D721Med (cell line): ENCODE measurements at places on chromosomes 7 and 10.

DNA sequence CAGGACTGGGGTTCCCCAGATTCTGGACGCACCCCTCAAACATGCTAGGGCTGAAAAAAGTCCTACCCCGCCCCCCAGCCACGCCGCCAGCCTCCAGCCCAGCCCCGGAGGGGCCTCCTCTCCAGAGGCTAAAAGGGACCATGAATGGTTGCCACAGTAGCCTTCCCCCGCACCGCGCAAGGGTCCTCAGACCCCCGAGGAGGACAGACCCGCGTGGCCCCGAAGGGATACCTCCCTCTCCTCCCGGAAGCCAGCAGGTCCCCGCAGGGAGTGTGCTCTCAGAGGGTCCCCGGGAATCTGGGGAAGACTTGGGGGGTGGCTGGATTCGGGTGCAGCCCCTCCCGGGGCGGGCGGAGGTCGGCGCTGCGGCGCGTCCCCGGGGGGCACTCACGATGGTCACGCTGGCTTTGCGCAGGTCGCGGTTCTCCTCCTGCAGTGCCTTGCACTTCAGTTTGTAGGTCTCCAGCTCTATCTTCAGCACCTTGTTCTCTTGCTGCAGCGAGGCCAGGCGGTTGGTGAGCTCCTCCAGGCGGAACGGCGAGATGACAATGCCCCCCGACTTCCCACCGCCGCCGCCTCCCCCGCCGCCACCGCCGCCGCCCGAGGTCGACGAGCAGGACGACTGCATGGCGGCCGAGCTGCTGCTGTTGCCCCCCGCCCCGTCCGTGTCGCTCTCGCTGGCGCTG lies 482 bp downstream of the CCDC6 start:
- no peak for DNase-seq

GRCh38 chr10:16609211-16609610 lies 87.5 kb upstream of the C1QL3 start:
- DNase-seq, result no peak

DNA sequence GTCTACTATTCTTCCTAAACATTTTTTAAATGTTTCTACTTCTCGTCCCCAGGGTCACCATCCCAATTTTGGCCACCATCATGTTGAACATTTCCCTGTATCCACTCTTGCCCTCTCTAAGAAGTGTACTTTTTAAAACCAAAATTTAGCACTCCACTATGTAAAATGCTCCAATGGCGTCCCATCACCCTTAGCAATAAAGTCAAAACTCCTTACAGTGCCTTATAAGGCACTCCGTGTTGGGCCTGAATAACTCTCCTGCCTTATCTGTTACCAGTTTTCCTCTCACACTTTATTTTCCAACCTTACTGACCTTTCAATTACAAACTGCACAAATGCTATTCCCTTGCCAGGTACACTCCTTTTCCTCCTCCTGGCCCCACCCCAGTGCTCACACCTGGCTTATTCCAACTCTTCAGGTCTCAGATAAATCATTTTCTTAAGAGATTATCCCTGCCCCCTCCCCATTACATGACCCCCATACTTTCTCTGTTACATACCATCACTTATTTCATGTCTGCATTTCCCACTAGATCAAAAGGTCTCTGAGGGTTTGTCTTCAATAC lies 1.3 kb downstream of the TMEM168 start:
- DNase-seq, result no peak

GRCh38 chr7:78562191-78562590 lies 763.6 kb downstream of the PHTF2 start:
- no peak for DNase-seq

DNA sequence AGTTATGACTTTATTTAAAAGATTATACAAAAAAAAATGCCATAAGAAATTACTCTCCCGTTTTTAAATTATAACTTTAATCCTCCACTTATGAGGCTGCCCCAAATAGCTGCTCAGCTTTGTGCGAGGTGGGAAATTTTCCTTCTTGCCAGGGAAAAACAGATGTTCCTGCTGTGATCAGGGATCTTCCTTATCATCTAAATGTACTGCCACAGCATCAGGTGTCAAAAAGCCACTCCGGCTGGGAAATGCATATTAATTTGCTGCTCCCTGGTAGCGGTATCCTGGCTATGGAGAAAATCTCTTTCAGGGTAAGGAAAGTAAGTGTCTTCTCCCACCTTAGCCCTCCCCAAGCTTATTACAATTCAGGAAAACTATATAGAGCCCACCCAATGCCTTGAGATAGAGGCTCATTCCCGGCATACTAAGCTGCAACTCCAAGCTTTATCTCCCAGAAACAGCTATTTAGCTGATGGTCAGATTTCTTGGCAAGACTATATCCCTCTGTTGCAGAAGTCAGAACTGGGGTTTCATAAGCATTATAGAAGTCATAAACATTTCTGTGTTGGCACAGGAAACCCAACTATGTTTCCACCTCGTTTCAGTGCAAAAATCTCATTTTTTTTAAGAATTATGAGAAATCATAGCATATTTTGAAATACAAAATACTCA lies 360.4 kb downstream of the PARD3 start:
- DNase-seq, result no peak

GRCh38 chr10:45001381-45002148 lies 842 bp downstream of the ZNF22 start:
- DNase-seq, result no peak
